Mesenchymal stem cell (in vitro differentiated cells and primary cell): ENCODE measurements at places on chromosomes 12 and 14.

- peak; percentile 57 for DNase-seq
Observed at GRCh38 chr12:43957732-43958372, 122.0 kb downstream of the TMEM117 start.

DNA sequence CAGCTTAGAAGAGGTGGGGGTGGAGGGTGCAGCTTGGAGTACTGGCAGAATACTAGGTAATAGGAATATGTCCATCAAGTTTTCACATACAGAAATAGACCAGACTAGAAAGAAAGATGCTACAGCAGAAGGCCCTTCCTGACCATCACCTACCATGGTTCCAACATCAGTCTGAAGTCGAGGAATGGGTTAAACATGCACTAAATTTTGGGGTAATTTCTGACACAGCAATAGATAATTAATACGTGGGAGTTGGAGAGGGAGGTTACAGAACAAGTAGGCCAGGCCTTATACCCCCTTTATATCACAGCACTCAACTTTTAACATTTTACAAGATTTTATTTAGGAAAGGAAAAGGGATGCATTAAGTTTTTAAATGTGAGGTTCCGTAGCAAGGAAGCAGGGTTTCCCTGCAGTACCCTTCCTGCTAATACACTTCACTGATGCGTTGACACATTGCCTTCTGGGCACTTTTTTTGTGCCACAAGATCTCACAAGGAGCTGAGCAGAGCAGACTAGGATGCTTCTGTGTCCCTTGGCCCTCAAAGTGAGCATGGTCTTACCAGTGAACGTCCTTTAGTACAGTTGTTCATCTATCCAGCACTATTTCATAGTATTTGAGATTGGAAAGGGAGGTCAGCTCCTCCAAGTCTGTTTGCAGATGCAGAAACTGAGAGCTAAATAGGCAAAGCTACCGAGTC lies 50.8 kb downstream of the EID3 start:
- no peak for DNase-seq

GRCh38 chr14:68692216-68692615 lies 100.7 kb downstream of the ZFP36L1 start:
- no peak for DNase-seq

DNA sequence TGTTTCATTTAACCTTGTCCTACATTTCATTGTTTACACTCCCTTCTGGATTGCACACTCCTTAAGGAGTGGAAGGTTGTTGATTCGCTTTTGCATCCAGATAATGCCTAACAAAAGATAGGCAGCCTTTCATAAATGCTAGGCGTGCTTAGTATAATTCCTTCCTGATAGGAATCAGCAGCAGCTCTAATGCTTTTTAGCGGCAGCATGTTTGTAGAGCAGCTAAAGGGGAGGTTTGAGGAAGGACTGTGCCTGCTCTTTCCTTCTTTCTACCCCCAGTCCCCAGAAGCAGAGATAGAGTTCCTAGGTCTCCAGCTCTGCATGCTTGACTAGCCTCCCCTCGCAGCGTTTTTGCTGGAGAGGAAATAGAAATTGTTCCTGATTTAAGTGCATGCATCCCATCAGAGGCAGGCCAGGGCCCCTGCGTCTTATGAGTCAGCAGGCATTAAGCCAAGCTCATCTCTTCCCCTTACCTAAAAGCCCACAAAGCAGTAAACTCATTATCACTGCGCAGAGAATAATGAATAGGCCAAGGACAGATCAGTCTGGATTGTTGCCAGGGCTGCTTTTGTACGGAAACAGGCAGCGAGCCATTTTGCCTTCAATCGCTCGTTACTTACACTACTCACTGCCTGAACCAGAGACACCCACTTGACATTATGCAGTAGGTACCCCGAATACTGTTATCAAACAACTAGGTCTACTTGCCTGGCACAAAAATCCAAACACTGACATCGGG lies 14.0 kb upstream of the TBPL2 start:
- DNase-seq: peak; percentile 84

- no peak for DNase-seq
Observed at GRCh38 chr12:10130042-10130441, at the start of gene CLEC7A. Gene CLEC7A (minus strand): TSS chr12:10130199. CDS start chr12:10130082, 117 bp downstream.

DNA sequence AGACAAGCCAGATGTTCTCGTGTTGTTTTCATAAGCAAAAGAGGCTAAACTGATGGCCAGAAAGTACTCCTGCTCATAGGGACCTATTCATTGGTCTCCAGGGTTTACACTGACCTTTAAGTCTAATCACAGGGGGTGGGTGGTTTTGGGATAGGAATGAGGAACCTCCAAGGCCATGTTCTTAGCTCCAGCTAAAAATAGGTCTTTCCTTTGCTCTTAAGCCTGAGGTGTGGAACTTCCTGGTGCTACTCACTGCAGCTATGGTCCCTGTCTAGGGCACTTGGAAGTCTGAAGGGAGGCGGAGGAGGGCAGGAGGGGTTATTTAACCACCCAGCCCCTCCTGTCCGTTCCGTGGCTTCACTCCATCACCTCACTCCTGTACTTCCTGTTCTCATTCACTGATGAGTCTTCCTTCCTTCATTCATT lies 18.6 kb downstream of the GPRC5A start:
- DNase-seq: peak; percentile 81

DNA sequence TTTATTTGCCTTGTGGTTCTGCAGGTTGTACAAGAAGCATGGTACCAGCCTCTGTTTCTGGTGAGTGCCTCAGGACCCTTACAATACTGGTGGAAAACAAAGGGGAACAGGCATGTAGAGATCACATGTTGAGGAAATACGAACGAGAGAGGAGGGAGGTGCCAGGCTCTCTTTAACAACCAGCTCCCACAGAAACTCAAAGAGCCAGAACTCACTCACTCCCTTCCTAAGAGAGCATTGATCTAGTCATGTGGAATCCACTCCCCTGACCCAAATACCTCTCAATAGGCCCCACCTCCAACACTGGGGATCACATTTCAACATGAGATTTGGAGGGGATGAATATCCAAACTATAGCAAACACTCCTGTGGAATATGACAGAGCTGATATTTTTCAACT lies 938.0 kb downstream of the GALC start:
- no peak for DNase-seq

DNA sequence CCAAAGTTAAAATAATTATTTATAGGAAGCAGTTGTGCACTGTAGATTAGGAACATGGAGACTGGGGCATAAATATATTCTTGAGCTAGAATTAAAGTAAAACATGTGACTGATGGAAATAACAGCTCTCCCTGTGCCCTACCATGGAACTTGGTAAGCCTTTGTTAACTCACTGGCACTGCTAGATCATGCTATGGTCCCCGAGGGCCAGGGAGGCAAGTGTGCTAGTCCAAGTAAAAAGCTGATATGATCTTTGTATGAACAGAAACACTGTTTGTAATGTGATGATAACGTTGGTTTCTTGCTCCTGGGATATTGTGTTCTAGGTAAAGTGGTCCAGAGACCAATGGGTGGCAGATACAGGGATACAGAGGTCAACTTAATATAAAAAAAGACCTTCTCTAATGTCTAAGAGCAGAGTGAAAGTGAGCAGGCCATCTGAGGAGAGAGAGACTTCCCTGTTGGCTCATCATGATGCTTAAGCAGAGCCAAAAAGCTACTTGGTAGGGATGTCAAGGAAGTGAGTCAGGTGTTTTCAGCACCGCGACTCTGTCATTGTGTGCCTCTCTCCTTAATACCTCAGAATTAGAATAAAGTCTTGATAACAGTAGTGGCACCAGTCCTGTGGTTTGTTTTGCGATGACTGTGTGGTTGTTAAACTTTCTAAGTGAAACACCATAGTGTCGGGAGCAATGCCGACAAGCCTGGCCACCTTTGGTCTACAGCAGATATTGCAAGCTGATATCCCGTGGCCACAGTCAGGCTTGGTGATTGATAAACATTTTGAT lies 27.6 kb downstream of the BICD1 start:
- peak; percentile 15 for DNase-seq

- DNase-seq: peak; percentile 65
Observed at GRCh38 chr12:110281549-110282299, 677 bp downstream of the ATP2A2 start.

GRCh38 chr14:59583755-59584154 lies 7.1 kb upstream of the CCDC175 start:
- DNase-seq: no peak

DNA sequence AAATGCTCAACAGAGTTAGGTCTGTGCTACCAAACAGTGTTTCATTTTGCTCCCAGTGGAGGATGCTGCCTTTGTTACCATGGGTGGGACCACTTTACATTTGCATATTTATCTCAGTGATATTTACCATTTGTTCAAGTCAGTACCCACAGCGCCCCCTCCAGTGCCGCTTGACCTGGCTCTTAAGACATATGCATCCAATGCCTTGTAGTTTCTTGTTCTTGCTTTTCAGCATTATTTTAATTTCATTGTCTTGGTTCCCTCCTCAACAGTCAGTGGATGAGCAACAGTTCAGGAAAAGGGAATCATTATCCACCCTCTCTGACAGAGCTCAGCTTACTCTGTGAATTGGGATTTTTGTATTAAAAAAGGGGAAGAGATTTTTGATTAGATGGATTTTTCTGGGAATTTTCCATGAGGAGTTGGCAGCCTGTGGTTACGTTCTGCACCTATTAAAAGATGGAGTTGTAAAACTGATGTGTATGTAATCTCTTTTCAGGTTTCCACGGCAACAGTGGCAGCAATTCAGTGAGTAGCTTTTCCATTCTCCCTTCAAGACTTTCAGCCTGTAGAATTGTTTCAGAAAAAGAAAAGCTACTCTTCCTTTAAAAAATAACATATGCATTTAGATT lies 240.5 kb upstream of the DAAM1 start:
- peak; percentile 16 for DNase-seq

DNA sequence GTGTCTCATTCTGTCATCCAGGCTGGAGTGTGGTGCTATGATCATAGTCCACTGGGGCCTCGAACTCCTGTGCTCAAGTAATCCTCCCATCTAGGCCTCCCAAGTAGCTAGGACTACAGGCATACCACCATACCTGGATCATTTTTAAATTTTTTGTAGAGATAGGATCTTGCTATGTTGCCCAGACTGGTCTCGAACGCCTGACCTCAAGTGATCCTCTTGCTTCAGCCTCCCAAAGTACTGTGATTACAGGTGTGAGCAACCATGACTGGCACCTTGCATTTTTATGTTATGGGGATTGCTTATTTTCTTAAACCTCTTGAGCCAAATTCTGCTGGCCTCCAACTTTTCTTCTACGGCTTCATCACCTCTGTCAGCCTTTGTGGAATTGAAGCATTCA lies 26.9 kb downstream of the PRORP start:
- DNase-seq: no peak

GRCh38 chr14:32733015-32733414 lies 205.7 kb upstream of the NPAS3 start:
- DNase-seq: no peak

- peak; percentile 67 for DNase-seq
Observed at GRCh38 chr12:65823513-65824375, 539 bp upstream of the HMGA2 start.

GRCh38 chr12:122830517-122831214 lies 4.6 kb upstream of the HIP1R start:
- DNase-seq: peak; percentile 73

DNA sequence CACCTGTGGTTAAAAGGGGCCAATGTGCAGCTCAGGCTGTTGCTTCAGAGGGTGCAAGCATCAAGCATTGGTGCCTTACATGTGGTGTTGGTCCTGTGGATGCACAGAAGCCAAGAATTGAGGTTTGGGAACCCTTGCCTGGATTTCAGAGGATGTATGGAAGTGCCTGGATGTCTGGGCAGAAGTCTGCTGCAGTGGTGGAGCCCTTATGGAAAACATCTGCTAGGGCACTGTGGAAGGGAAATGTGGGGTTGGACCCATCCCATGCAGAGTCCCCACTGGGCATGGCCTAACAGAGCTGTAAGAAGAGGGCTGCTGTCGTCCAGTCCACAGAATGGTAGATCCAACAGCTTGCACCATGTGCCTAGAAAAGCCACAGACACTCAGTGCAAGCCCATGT lies 36.6 kb downstream of the PCNX1 start:
- no peak for DNase-seq
